ENCODE measurements at places on chromosomes 7 and 10.

DNA sequence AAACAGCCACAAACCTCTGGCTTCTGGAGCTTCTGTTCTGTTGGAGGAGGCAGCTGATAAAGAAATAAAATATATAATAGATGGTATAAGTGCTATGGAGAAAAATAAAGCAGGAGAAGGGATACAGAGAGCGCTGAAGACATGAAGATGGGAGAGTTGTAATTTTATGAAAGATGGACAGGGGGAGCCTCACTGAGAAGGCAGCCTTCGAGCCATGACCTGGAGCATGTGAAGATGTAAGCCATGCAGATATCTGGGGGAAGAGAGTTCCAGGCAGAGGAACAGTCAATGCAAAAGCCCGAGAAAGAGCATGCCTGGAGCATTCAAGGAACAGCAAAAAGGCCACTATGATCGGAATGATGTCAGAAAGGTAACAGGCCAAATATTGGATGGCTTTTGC, 187.5 kb downstream of the KIAA1217 start:
- DNase-seq = no peak

DNA sequence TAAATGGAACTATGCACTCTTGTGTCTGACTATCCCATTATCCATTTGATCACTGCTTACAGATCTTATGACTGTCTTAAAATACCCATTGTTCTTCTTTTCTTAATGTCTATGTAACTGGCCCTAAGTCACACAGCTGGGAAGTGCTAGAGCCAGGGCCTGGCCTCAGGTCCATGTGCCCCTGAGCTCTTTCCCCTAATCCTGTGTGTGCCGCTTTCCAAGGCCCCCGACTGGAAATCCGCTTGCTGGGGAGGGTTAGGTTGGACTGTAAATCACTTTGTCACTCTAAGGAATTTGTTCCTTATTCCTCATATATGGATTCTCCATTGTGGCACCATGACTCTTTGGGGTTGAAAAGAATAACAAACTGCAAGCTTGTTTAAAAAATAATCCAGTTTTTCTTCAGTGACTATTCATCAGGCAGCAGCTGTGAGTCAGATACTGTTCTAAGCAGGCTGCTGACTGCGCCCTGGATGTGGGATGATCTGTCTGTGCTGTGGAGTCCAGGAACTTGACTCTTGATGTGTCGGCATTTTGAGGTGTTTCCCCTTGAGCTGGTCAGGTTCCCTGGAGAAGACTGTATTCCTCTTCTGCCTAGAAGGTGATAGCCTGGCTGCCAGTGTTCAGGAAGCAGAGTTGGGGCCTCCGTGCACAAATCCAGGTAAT, 236.3 kb downstream of the SDK1 start:
- DNase-seq = peak; percentile 18

DNA sequence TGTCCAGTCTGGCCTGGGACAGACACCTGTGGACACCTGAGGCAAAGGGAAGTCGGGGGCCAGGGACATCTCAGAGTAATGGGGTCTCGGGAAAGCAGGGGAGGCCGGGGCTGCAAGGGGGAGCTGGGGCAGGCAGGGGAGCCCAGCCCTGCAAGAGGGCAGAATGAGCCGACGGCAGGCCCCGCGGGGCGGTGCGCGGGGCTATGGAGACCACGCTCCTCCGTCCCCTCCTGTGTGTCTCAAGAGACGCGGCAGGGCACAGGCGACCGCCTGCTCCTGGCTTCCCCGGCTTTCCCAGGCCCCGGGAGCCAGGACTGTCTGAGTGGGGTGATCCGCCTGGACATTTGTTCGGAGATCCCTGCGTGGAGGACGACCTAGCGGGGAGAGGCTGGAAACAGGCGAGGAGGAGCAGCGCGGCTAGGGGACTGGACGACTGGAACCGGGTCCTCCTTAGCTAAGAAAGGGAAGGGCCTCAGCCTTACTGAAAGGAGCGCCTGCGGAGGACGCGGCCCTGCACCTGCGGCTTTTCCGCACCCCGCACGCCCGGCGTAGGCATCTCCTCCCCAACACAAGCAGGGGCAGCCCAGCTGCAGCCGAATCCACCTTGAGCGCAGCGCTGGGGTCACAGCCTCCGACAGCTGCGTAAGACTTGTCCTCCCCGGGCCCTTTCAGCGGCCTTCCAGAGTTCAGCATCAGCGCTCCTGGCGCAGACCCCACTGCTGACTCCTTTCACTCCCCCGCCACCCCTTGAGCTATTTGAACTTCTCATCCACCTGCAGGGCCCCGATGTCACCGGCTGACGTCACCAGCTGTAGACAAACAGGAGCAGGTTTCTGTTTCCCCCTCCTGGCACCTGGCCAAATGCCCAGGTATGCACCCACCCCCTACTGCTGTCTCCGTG, 176.4 kb downstream of the ZNF248 start:
- no peak for DNase-seq

DNA sequence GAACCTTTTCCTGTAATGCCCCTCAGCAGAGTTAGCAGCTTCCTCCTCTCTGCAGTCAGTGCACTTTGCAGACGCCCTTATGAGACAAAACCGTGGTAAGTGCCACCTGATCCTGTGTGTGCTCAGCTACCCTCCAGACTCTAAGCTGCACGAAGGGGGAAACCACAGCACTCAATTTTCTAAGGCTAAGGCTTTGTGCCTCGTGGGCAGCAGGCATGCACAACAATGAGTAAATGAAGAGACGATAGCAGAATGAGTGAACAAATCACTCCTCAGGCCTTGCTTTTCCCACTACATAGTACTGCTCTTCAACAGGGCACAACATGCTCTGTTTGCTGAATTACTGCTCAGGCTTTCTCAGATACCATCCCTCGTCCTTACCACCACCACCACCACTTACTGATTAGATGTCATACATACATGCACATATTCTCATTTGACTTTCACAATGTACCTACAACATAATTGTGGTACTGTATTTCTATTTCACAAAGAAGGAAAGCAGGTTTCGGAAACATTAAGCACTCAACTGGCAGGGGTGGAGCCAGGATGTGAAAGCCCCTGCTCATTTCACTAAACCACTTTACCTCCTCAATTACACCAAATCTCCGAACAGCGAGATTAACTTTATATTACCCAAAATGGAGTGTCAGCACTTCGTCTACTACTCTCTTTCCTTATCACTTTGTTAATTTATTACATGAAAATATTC, 85.4 kb downstream of the ICA1 start:
- no peak for DNase-seq

GRCh38 chr10:131697476-131698128, 203.2 kb upstream of the PPP2R2D start:
- DNase-seq = no peak

- no peak for DNase-seq
Measured at GRCh38 chr10:70474780-70475179, 3.8 kb upstream of the PALD1 start.

DNA sequence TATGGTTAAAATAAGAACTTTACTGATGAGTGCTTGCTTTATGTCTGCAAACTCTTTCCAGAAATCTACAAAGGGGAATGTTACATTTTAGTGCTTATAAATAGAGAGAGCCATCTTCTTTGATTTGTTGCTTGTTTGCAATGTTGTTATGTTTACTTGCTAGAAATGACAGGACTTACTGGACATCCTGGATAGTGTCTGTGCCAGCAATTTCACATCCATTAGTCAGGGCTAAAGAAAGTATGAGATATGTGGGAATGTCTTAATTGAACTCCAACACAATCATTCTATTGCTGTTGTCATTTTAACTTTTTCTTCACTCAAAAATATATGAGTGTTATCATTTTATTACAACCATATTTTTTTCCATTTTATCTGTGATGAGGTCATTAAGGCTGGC, 453.2 kb downstream of the TNS3 start:
- DNase-seq = no peak

DNA sequence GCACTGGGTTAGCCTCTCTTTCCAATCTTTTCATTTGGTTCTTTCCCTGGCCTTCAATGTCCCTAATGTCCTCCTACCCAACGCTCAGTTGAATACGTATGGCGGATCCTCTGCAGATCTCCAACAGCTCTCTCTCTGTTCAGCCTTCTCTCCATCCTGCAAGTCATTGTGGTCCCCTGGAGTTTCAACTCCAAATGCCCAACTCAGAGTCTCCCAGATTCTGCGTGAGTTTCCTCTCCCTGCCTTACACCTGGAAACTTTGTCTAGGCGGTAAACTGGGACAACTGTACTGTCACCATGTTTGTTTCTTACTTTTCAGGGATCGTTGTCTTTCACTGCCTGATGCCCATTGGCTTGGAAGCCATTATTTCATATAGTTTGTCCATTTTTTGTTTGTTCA, 273.1 kb downstream of the TNS3 start:
- DNase-seq = no peak

DNA sequence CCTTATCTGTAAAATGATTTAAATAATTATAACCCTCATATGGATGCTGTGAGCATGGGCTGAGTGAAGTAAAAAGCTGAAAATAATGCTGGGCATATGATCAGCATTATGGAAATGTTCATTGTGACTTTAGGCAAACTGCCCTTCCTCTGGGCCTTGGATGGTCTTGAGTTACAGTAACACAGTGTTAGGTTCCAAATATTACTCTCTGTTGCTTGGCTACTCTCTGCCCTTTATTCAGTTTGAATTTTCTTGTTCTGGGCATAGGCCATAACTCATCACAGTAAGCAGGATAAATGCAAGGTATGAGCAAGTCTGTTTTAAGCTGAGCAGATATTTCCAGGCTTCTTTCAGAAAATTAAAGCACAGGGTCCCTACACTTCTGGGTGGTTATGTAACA, 868.0 kb downstream of the KCNMA1 start:
- no peak for DNase-seq

GRCh38 chr7:138756591-138757242, 41.1 kb upstream of the TMEM213 start:
- no peak for DNase-seq

GRCh38 chr10:63466144-63466935, 563 bp upstream of the JMJD1C start:
- DNase-seq = peak; percentile 49

- DNase-seq = peak; percentile 82
Measured at GRCh38 chr10:88553116-88553752, 29.9 kb downstream of the RNLS start.

- DNase-seq = no peak
Measured at GRCh38 chr7:4030346-4030950, 651.6 kb upstream of the FOXK1 start.

DNA sequence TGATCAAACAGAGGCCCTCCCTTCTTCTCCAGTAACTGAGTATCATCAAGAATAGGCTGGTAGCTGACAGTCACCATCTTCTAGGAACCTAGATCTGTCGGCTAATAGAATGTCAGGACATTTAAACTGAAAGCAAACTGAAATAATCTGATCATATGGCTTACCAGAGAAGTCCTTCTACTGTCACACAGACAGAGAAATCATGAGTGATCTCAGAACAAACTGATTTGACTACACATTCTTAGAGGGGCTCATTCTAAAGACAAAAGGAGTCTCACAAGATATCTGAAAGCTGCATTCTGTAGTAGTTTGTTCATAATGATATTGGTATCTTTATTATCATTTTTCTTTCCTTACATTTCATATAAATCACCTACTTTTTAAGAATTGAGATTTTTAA, 130.9 kb upstream of the ADCY1 start:
- DNase-seq = no peak

DNA sequence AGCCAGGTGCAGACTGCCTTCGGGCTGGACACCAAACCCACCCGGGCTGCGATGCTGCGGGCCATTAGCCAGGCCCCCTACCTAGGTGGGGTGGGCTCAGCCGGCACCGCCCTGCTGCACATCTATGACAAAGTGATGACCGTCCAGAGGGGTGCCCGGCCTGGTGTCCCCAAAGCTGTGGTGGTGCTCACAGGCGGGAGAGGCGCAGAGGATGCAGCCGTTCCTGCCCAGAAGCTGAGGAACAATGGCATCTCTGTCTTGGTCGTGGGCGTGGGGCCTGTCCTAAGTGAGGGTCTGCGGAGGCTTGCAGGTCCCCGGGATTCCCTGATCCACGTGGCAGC, 50.0 kb downstream of the VWA2 start:
- DNase-seq = no peak

DNA sequence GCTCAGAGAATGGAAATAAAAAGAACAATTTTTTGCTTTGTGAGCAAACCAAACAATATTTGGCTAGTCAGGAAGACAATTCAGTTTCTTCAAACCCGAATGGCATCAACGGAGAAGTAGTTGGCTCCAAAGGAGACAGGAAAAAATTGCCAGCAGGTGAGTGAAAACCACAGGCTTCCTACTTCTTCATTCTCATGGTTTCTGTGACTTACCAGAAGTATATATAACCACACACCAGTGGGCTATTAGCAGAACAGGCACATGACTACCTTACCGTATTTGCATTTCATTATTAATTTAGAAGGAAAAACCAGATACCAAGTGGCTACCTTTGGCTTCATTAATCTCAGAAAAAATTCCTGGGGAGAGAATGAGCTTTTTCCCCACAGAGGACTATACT, 8.8 kb downstream of the TDRD1 start:
- no peak for DNase-seq

DNA sequence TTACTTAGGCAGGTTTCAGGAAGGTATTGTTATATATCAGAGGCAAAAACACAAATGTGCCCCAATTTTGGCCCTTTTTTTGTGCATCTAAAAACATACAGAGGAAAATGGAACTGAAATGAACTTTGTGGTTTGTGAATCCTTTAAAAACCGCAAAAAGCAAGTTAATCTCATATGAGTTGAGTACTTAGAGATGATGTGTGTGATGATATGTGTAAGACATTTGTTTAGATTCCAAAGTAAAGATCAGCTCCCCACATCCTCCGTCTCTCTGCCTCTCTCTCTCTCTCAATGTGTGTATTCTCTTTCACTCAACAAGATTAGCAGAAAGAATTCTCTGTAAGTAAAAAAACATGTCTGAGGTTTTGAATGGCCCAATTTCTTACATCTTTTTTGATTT, 201.9 kb downstream of the MALRD1 start:
- peak; percentile 82 for DNase-seq

Measured in fibroblast of upper back skin (primary cell).